ENCODE measurements at places on chromosomes 6 and 20. TPM values are rescaled to one million over a fixed set of nuclear protein-coding genes. Genes with fewer than 3 reads are reported as not detected.

Gene SDCBP2
- total RNA-seq = 6.2 TPM

Gene EYA4
- total RNA-seq = 3.3 TPM

Gene MYBL2
- 0.33 TPM for total RNA-seq

Gene DACT2
- 0.83 TPM for total RNA-seq

Gene OR2B6
- not detected for total RNA-seq

Gene SLC17A1
- not detected for total RNA-seq

Gene HMGCLL1
- 0.83 TPM for total RNA-seq

DNA sequence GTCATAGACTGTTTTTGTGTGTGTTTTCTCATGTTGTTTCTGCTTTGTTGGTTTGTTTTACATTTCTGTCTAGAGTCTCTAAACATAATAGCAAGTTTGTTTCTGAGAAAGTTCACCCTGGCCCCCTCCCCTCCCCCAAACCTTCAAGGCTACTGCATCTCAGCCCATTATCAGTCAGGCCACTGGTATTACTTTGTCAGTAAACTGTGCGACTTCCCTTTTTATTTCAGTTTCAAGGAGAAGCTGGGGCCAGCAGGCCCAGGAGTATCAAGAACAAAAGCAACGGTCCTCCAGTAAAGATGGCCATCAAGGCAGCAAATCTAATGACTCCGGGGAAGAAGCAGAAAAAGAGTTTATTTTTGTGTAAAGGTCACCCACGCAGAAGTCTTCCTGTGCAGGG is 32.8 kb upstream of the SCGN start:
- H3K4me1 ChIP-seq = no peaks in the 10 kb centered on the region
- no peaks in the 10 kb centered on the region for H3K36me3 ChIP-seq
- H3K27ac ChIP-seq = no peak overlapping the region
- no peaks in the 10 kb centered on the region for H3K27me3 ChIP-seq
- no peak overlapping the region for H3K4me3 ChIP-seq

GRCh38 chr6:6386010-6386409 is 65.5 kb upstream of the F13A1 start:
- H3K27me3 ChIP-seq = no peaks in the 10 kb centered on the region
- no peaks in the 10 kb centered on the region for H3K4me1 ChIP-seq
- H3K27ac ChIP-seq = no peak overlapping the region

GRCh38 chr6:107460083-107460631 is 793 bp upstream of the PDSS2 start:
- peak overlapping the region; percentile 71 for H3K4me3 ChIP-seq
- H3K27ac ChIP-seq = peak overlapping the region; percentile 89
- no peaks in the 10 kb centered on the region for H3K36me3 ChIP-seq
- no peaks in the 10 kb centered on the region for H3K27me3 ChIP-seq

DNA sequence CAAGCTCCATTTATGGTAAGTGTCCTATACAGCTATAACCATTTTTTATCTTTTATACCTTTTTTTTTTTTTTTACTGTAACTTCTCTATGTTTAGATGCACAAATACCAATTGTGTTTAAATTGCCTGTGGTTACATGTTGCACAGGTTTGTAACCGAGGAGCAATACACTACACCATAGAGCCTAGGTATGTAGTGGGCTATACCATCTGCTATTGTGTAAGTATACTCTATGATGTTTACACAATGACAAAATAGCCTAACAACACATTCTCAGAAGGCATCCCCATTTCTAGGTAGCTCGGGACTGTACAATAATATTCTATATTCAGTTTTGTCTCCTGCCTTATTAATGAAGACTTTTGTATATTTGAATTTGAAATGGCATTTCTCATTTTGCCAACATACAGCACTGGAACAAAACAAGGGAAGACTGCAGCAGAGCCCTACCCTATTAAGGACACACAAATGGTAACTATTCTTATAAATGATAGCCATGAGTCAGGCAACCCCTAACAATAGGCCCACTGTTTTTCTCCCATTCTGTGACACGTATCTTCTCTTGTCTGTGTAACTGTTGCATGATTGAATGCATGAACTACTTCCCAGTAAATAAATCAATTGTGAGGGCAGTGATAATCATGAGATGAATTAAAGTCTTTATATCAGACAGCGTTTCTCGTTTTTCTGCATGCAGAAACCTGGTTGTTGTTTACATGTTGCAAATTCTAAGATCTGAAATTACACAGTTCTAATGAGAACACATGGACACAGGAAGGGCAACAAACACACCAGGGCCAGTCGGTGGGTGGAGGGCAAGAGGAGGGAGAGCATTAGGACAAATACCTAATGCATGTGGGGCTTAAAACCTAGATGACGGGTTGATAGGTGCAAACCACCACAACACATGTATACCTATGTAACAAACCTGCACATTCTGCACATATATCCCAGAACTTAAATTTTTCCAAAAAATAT is 173.9 kb downstream of the EPM2A start:
- H3K27ac ChIP-seq = no peak overlapping the region
- DNase-seq = no peak
- peaks cover 4% of the 10 kb centered on the region for H3K4me1 ChIP-seq
- no peak overlapping the region for H3K4me3 ChIP-seq

GRCh38 chr6:33320315-33321181 is 3.0 kb upstream of the ZBTB22 start:
- H3K4me1 ChIP-seq = peaks cover 73% of the 10 kb centered on the region
- no peaks in the 10 kb centered on the region for H3K27me3 ChIP-seq
- no peak overlapping the region for H3K4me3 ChIP-seq
- peak overlapping the region; percentile 86 for H3K27ac ChIP-seq
- H3K36me3 ChIP-seq = peaks cover 27% of the 10 kb centered on the region

DNA sequence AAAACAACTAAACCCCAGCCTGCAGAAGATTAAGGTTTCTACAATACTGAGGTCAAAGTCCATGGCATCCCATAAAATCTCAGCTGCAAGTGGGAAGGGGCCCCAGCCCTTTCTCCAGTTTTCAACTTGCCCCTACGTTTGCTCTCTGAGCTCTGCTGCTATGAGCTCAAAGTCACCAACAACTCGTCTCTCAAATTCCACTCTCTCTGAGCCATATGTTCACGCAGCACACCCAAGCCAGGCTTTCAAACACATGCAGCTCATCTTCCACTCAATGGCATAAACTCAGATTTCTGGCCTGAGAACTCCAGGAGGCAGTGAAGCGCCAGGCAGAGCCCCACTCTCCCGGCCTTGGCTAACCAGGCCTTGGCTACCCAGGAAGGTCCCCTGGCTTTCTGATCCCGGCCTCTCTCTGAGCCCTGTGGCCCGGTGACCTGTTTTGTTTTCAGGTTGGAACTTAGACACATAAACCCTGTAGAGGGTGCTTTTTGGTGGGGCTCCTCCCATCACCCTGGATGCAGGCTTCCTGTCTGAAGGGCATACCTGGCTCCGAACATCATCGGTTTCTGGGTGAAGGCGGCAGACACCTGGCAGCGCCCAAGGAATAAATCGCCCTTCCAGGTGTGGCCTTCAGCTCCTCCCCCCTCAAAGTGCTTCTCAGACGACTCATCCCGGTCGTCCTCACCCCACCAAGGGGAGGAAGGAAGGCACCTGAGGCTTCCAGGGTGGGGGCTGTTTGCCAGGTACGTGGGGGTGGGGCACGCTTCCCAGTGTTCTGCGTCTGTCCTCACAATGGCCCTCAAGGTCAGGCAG is 12.4 kb downstream of the SLC22A23 start:
- no peak overlapping the region for H3K4me3 ChIP-seq
- no peak overlapping the region for H3K27ac ChIP-seq
- no peaks in the 10 kb centered on the region for H3K4me1 ChIP-seq
- H3K36me3 ChIP-seq = no peaks in the 10 kb centered on the region

Measured in esophagus muscularis mucosa (tissue), 4 donors.